Activated T-cell treated with anti-CD3 and anti-CD28 coated beads, Interleukin-2, amount 50 U/mL, for 4 hours (primary cell): ENCODE measurements at places on chromosomes 3 and 15. TPM values are rescaled to one million over a fixed set of nuclear protein-coding genes. Genes with fewer than 3 reads are reported as not detected.

NPAP1 gene
- not detected for total RNA-seq

TUSC7 gene
- not detected for total RNA-seq

DNA sequence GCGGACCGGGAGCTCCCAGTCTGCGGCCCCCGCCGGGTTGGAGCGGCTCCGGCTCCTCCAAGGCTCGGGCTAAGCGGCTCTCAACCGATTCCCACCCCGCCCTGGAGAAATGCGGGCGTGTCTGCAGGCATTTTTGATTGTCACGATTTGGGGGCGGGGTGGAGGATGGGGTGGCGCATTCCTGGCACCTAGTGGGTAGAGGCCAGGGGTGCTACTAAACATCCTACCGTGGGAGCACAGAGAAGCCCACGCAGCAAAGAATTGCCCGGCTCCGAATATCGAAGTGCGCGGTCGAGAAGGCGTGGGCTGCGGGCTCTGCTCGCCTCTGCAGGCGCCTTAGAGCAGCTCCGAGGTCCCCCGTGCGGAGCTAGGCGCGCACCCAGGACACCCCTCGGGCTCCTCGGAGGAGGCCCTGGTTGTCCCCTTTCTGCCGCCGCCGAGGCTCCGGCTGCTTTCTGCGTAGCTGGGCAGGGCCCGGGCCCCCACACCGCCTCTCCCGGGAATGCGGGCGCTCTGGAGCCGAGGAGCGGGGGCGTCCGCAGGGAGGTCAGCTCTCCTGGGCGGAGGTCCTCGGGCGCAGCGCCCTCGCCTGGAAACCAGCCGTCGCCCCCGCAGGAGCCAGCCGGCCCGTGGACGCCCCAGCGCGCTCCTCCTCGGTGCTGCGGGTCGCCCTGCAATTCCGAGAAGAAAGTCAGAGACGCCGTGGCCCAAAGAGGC is 16.5 kb upstream of the LAMP3 start:
- peak; percentile 45 for DNase-seq

DNA sequence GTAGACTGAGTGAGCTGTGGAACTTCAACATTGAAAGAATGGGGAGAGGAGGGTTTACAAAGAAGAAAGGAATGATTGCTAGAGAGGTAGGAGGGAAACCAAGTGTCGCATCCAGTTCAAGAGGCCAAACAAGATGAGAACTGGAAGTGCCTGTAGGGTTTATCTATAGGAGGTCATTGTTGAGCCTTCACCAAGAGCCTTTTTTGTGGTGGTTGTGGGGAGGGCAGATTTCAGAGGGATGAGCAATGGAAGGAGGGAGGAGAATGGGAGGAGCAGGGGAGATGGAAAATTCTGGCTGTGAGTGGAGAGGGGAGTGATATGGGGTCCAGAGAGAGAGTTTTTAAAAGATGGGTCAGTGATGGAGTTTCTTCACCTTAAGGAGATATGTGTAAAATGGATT is 8.5 kb downstream of the PDIA5 start:
- DNase-seq: no peak

ALG3 gene
- 89.9 TPM for total RNA-seq

DNA sequence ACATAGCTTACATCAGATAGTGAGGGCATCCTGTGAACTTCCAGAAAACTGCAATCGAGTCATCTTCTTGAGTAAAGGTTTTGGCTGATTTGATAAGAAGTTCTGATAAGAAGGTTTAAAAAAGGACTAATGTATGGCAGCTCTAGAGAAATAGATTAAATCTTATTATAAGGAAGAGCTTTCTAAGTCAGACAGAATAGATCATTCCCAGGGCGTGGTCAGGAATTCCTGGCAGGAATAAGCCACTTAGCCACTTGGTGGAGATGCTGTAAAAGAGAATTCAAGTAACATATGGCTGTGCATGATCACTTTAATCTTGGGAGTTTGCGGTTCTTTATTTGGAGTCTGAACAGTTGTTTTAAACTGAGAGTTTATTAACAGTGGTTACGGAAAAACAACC is 17.4 kb downstream of the PGBD4 start:
- no peak for DNase-seq

SNX22 gene
- total RNA-seq: 0.35 TPM

TJP1 gene
- total RNA-seq: 0.71 TPM

DNA sequence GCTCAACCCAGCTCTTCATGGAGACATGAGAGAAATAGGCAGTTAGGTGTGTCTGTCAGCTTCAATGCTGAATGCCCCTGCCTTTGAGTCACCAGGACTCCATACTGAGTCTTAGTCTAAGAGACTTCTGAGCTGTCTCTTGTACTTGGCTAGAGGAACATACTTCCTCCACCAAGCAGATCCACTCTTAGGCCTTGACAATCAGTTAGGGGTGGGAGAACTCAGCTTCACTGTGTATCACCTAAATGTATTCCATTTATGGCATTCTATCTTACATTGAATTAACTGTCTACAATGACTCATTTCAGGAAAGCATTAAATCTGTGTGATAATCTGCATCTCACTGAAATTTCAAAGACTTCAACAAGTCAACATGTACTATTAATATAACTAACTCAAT is 66.0 kb downstream of the STAC start:
- no peak for DNase-seq
